ENCODE measurements at places on chromosomes 6 and 20.

- DNase-seq: no peak
Measured at GRCh38 chr6:11163932-11164331, 52.4 kb upstream of the ERVFRD-1 start.

DNA sequence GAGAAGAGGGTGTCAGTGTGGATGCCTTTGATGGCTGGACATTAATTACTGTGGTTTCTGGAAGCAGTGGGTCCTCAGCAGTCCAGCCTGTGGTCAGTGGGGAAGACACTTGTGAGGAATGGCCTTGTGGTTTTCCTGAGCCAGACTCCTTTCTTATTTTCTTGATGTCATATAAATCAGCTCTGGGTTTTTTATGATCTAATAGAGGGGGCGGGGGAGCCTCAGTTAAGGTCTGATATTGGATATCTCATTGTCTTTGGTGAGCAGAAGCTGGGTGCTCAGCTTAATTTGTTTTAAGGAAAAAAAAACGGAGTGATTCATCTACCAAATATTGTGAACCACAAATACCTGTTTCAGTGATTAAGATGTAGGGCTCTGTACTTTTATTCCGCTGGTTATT lies 62.1 kb downstream of the OTOR start:
- no peak for DNase-seq

DNA sequence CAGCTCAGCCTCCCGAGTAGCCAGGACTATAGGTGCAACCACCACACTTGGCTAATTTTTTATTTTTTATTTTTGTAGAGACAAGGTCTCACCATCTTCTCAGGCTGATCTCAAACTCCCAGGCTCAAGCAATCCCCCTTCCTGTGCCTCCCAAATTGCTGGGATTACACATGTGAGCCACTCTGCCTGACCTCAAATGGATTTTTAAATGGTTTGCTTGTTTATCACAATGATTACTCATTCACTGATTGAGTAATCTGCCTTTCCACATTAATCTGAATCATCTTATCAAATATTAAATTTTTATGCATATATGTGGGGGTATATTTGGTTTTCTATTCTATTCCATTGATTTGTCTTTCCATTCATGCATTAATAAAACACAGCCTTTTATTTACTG lies 9.4 kb upstream of the KHDC1L start:
- DNase-seq: peak; percentile 91

DNA sequence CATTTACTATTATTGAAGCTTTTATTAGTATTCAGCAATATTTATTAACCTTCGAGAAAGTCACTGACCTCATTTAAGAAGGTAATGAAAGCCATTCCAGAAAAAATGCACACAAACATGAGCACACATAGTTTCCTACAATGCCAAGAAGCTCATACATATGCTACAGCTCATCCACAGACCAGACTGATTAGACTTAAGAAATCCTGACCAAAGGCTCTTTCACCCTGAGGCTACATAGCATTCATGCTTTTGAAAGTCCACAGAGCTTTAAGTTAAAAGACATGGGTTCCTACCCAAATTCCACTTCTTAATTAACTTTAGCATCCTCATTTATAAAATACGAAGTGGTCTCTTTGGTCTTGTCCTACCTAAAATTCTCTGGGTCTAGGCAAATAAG lies 430.4 kb downstream of the TBC1D32 start:
- DNase-seq: no peak

DNA sequence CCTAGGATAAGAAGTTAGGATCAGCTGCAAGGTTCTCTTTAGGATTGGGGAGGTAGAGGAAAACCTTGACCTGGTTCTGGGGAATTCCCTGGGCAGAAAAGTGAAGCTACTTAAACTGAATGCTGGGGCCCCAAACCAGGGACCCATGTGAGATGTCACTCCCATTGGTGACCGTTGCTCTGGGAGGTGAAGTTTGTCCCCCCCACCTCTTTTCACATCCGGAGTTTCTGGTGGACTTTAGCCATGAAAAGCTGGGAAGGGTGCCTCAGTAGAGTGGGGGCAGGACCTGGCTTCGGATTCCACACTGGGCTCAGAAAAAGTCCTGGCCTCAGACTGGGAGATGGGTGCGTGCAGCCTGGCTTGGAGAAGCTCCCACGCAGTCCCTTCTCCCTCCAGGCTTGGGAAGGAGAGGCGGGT lies 13.2 kb downstream of the TJAP1 start:
- DNase-seq: no peak

- DNase-seq: no peak
Measured at GRCh38 chr6:97136626-97137358, 146.2 kb downstream of the MMS22L start.

DNA sequence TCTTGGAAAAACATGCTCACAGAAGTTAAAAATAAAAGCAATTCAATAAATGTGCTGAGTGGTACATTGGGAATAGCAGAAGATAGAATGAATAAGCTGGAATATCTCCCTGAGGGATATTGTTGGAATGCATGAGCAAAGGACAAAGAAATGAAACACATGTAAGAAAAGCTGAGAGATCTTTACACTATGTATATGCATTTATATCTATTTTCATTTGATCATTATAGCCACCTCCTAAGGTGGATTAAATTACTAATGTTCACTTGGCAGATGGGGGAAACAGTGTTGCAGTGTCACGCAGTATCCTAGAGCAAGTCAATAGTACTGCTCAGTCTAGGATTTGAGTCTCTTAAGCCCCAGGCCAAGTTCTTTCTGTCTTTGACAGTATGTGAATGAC lies 542.0 kb upstream of the MARCKS start:
- peak; percentile 35 for DNase-seq

DNA sequence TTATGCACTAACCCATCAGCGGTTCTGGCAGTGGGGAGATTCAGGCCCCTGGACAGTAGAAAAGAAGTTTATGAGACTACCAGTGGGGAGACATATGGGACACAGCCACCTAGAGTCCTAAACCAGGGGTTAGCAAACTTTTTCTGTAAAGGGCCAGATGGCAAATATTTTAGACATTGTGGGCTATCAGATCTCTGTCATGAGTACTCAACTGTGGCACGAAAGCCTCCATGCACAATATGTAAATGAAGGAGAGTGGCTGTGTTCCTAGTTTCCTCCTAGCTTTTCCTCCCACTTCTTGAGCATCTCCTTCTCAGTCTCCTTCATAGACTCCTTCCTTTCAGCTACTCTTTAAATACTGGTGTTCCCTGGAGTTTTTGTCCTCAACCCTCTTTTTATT lies 3.3 kb upstream of the HLA-DMA start:
- DNase-seq: no peak

- DNase-seq: no peak
Measured at GRCh38 chr6:45676380-45676779, 298.6 kb upstream of the SUPT3H start.

- DNase-seq: peak; percentile 29
Measured at GRCh38 chr6:912871-913835, 220.2 kb upstream of the EXOC2 start.

- peak; percentile 63 for DNase-seq
Measured at GRCh38 chr6:14673201-14673600, 555.6 kb downstream of the CD83 start.
